Activated CD8-positive, alpha-beta memory T cell treated with anti-CD3 and anti-CD28 coated beads for 48 hours (primary cell): ENCODE measurements at places on chromosomes 12 and 14.

DNA sequence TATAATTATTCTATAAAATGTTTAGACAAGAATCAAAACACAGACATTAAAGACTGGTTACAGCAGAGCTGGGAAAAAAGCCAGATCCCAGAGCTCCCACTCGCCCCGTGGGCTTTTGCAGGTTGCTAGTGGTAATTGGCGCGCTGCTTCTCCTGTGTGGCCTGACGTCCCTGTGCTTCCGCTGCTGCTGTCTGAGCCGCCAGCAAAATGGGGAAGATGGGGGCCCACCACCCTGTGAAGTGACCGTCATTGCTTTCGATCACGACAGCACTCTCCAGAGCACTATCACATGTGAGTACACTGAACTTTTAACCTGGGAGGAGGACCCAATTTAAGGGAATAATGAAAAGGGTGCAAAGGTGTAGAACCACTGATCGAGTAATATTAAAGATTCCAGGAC lies 7.5 kb downstream of the TMEM52B start:
- DNase-seq: no peak

DNA sequence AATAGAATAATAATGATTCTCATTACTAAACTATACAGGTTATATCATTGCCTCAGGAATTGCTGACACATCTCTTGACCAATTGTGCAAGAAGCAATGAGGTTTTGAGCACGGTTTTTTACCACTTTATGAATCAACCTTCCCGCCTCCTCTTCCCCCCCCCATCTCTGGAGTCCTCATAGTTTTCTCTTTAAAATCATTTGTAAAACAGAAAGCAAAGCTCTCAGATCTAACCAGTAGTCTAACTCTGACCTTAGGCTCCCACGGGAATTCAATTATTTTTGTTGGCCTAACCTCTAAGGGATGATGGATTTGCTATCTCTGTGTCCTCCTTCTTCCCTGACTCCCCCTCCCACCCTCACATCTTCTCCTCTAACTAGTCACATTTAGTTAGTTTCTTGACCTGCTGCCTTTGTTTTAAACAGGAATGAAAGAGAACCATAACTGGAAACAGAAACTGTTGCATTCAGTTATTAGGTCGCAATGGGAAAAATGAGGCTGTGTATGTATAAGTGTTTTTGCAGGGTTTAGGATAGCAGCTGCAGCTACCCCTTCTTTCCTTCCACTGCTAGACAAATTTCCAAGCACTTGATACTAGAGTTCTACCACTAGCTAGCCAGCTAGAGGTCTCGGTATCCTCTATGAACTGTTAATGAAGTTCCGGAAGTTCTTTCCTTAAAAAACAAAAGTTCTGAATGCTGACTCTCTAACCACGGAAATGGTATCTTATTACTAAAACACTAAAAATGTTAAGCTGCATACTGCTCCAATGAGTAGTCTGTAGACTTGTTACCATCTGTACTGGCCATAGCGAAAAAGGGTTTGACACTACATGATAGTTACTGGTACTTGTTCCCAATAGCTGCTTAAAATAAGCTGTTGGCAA lies 65.4 kb downstream of the TAOK3 start:
- DNase-seq: no peak

- DNase-seq: no peak
Observed at GRCh38 chr12:56476972-56477432, 8.6 kb downstream of the SPRYD4 start.

DNA sequence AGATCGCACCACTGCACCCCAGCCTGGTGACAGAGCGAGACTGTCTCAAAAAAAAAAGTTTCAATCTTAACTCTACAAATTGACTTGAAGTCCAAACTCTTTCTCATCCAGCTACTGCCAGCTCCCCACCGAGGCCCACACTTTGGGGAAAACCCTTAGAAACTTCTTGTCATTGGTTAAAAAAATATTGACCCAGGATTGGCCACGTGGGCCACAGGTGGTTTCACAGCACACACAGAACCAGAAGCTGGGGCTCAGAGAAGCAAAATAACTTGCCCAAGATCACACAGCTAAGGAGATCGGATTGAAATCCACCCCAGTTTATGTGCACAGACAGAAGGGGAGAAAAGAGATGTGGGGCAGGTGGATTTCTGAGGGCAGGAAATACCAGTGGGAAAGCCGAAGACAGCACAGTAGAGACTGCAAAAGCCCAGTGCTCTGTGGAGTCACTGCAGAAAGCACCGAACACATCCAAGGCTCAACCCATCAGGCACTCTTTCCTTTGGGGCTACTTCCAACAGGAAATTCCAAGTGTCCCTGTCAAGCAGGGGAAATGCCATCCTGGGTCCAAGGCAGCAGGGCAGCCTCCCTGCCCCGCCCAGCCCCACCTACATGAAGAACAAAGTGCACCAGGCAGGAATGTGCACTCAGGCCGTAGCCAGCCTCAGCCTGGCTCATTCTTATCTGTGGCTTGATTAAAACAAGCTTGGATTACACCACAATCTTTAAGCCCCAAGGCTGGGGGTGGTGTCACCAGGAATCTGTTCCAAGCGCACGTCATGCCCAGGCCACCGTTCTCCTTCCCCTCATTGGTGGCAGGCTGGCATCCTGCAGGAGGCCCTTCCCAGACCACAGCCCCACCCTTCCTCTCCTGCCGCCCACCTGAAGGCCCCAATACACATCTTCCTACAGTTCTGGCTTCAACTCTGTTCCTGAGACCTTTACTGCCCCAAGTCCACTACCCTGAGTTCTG lies 72.5 kb downstream of the ITPK1 start:
- no peak for DNase-seq

GRCh38 chr12:4690760-4691159 lies 29.4 kb upstream of the GALNT8 start:
- DNase-seq: no peak

GRCh38 chr12:83996671-83997070 lies 915.9 kb downstream of the SLC6A15 start:
- no peak for DNase-seq

DNA sequence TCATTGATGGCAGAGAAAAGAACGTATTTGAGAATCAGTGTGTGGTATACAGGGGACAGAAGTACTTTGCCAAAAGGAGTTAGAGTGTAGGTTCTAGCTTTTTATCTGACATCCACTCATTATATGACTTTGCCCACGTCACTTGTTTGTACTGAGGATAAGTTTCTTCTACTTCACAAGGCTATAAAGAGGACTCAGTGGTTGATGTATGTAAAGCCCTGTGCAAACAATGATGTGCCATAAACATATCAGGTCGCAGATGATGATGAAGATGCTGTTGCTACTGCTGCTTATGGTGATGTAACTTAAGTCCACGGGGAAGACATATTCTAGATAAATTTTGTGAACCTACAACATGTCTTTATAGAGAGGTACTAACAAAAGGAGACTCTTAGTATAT lies 66.3 kb downstream of the TRHDE start:
- no peak for DNase-seq

DNA sequence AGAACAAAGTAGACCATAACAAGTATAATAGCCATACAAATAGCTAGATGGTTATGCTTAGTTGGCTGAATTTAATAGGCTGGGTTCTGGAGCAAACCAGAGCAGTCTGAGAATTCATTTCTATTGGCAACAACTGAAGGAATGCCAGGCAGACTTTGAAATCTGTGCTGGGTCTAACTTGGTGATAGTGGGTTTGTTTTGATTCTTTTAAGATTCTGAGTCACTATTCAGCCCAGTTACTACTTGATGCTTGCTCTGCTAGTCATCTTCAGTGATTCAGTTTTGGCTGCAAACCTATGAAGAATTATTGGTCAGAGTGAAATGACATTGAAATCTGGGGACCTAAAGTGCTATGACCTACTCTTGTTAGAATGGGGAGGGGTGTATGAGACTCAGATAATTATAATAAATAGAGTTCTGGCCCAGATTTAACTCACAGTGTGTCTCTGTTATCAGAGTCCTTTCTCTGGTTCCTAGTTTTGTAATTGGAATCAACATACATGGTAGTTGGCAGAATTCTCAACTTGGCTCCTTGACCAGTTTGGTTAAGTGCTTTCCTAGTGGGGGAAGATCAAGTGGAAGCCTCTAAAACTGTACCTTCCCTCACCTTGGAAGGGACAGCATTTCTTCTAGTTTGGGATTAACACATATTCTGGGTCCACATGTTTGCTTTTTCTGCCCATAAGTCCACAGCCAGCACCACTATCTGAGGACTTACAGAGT lies 43.5 kb downstream of the MNAT1 start:
- no peak for DNase-seq
